ENCODE measurements at places on chromosomes 5 and 9.

- no peak for DNase-seq
These were observed 46.4 kb downstream of the MOCS2 start for GRCh38 chr5:53063176-53063575.

GRCh38 chr5:133744960-133745308 is 132.6 kb upstream of the FSTL4 start:
- DNase-seq, result no peak

DNA sequence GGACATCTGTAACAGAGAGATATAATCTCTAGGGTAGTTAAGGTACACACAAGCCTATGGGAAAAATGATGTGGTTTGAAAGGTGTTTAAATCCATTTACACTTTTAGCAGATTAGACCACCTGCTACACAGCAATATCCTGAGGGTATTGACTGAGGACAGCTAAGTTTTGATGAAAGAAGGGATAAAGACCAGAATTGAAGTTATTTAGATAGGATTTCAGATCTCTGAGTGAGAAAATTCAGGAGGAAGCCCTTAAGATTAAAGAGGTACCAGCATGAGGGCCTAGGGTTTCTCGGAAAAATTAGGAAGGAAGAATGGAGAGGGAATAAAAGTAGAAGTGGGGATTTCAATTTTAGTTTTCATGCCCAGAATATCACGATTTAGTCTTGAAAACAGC is 267.3 kb downstream of the COX7C start:
- DNase-seq, result no peak

GRCh38 chr5:178465861-178466288 is 124.3 kb downstream of the COL23A1 start:
- DNase-seq, result no peak

DNA sequence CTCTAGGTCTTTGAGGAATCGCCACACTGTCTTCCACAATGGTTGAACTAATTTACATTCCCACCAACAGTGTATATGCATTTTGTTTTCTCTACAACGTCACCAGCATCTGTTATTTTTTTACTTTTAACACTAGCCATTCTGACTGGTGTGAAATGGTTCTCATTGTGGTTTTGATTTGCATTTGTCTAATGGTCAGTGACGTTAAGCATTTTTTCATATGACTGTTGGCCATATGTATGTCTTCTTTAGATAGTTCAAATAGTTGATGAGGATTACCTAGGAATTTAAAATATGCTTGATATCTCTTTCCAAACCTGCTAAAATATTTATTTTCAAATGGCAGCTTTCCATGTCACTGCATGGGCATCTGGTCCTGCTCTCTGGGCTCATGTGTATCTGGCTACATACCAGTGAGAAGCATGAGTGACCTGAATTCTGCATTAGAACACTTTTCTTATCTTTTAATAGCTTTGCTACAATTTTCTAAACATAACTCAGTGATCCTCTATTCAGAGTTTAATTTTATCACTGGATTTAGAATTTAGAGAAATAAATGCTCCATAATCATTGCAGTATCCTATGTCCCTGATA is 95.8 kb upstream of the ADAMTS16 start:
- DNase-seq, result no peak

GRCh38 chr5:127858116-127858784 is 155.1 kb downstream of the CCDC192 start:
- no peak for DNase-seq

DNA sequence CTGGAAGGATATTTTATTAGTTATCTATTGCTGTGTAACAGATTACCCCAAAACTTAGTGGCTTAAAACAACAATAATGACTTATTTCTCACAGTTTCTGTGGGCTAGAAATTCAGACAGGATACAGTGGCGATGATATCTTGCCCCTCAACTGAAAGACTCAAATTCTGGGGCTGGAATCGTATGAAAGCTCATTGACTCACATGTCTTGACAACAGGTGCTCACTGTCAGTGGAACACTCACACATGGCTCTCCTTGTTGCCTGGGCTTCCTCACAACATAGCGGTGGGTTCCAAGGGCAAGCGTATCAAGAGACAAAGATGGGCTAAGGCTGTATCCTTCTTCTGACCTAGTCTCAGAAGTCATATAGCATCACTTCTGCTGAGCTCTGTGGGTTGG is 3.7 kb upstream of the GNPDA1 start:
- no peak for DNase-seq

DNA sequence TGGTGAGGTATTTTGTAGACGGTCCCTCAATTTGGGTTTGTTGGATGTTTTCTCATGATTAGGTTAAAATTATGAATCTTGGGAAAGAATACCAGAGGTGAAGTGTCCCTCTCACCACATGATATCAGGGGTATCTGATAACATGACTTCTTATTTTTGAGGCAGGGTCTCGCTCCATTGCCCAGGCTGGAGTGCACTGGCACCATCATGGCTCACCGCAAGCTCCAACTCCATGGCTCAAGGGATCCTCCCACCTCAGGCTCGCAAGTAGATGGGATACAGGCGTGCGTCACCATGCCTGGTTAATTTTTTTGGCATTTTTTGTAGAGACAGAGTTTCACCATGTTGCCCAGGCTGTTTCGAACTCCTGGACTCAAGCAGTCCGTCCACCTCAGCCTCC is 24.1 kb downstream of the SPRY4 start:
- DNase-seq, result no peak

DNA sequence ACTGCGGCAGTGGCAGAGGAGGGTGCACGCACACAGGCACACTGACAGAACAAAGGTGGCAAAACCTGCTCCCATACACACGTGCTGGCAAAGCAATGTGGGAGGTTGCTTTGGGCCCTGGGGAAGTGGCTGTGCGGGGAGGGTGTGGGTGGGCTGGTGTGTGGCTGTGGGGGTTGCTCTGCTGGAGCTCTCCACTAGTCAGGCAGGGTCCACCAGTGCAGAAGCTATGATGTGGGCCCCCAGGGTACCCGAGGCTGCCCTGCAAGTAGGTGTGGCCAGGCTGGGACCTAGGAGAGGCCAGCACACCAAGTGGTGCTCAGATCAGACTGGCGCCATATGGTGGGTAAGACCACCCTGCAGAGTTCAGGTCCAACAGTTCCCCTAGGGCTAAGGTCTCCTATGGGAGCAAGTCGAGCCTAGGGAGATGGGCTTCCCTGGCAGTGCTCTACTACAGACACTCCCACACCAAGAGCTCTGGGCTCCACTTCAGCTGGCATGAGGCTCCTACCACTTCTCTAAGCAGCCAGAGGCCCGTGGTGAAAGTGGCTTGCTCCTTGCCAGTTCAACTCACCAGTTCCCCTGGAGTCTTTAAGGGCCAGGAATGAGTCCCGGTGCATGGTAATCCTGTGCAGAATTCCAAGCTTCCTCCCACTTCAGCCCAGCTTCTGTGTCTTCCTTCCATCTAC is 46.2 kb upstream of the IFNE start:
- no peak for DNase-seq

DNA sequence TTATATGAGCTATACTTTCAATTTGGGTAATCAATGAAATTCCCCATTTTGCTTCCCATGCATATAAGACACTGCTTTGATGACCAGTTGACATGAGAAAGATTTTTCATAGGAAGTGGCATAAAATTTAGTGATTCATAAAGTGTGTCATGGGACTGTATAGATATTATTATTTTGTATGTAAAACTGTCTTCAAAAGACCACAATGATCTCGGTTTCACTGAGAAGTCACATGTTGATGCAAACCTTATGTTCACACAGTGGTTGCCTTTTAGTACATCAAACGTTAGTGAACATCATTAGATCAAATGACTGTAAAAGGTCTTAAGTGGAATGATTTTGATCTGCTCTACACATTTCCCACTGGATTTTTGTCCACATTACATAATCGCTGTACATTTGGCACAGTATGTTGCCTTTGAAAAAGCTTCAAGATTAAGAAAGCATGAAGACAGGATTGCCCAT is 349.2 kb upstream of the MEF2C start:
- DNase-seq, result no peak

- peak; percentile 85 for DNase-seq
These were observed 171.3 kb downstream of the GDNF start for GRCh38 chr5:37668524-37669047.

DNA sequence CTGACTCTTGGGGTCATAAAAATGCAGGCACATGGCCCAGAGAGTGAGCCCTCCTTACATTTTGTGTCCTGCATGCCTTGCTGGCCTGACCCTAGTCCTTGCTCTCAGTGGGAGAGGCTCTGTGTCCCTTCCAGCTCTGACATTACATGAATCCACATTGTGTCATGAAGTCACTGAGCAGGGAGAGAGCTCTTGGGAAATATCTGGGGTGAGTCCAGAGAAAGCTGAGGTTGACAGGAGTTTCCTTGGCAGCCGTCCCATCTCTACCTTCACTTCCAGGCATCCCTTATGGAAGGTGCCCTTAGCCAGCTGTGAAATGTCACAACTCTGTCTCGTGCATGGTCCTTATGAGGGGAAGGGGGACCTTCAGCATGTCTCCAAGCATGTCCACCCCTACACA is 41.0 kb downstream of the FAT2 start:
- DNase-seq, result no peak

- no peak for DNase-seq
These were observed 850.5 kb upstream of the SEMA6A start for GRCh38 chr5:117425163-117425562.

- no peak for DNase-seq
These were observed 187.6 kb downstream of the COMMD10 start for GRCh38 chr5:116272281-116272941.

DNA sequence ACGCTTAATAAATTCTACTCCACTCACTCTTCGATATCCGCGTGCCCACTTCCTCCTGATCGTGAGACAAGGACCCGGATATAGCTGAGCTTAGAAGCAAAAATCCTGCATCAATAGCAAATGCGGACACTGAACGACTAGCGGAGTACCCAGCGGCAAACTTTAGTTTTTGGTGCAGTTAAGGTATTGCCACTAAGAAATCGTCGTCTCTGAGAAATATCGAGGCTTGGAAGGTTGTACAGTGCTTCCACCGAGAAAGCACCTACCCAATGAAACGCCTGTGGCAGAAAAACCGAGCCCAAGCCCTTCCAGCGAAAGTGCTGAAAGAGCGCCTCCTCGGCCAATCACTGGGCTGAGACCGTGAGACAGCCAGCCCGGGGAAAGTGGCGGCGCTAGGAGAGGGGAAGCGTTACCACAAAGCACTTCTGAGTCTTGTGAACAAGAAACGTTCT is 32.2 kb downstream of the ANXA2R start:
- no peak for DNase-seq

DNA sequence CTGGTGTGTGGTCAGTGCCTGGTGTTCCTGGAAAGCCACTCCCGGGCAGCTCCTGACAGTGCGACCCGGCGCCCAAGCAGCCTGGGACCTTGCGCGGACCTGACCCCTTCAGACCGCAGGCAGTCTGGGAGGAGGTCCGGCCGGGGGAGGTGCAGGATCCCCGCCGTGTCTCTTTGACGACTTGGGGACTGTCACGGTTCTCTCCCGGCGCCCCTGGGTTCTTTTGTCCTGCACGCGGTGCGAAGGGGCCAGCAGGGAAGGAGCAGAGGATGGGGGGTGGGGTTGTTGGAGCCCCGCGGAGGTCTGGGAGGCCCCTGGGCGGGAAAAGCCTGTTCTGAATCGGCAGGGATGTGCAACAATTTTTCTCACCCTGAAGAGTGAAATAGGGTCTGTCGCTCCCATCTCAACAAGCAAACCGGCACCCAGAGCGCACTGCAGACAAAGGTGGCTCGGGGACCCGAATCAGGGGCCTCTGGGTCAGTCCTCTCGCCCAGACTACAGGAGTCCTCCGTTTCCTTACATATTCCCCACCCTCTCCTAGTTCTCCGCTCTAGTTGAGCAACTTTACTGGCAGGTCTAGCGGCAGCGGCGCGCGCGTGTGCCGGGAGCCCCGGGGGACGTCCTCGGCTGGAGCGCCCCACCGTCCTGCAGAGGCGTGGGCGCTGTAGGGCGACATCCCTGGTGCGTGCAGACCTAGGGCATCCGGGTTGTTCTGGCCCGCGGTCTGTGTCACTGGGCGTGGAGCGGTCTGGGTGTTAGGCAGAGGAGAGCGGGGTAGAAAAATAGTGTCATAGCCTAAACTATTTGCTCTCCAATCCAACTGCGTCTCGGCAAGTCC is 1.2 kb downstream of the VCAN start:
- no peak for DNase-seq

DNA sequence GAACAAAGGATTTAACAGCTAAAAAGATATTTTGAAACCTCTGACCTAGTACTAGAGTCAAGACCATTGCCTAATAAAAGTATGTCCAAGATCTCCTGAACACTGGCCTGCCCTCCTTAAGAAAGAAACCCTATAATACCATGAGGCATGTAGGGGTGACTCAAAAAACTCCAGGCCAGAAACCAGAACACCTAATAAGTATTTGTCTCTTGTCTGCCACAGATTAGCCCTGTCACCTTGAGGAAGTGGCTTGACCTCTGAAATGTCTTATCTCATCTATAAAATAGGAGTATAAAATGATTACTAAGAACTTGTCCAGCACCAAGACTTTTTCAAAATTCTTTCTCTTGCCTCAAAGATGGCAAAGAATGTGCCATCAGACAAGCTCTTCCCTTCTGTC is 125.5 kb upstream of the RASGRF2 start:
- DNase-seq, result no peak

DNA sequence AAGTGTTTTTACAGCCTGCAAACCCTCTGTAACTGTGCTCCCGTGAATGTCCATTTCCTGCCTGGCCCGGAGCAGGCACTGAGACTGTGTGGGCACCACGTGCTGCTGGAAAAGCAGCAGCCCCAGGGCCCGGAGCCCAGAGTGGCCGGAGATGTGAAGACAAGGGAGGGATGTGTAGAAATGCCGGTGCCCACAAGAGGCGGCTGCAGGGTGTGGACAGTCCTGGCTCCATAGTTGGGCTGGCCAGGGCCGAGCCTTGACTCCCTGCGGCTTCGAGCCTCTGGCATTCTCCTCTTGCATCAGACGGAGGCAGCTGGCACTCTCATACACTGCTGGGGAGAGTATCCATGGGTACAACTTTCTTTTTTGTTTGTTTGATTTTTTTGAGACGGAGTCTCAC is 13.2 kb upstream of the GFPT2 start:
- DNase-seq, result no peak

GRCh38 chr5:127233590-127233989 is 57.0 kb upstream of the MEGF10 start:
- no peak for DNase-seq

DNA sequence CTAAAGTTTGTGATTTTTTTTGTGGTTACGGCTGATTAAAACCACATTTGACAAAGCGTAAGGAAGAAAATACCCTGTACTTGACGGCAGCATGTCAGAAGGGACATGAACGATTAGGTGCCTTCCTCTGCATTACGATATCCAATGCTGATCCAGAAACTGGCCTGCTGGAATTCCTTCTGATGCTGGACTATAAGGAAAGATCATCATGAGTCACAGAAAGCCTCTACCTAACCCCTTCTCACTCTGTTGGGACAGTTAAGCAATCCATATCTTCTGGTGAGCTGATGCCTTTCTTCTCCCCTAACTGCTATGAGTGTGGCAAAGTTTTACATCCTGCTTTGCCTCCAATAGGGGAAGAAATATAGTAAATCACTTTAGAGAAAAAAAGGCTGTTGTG is 78.4 kb upstream of the PAPPA start:
- DNase-seq, result no peak

- peak; percentile 38 for DNase-seq
These were observed at the start of gene ZNF354C for GRCh38 chr5:179060116-179061008. Gene ZNF354C (plus strand): TSS chr5:179060373. CDS start chr5:179062069, 1,696 bp downstream.
